Motor neuron (in vitro differentiated cells): ENCODE measurements at places on chromosomes 2 and 18. TPM values are rescaled to one million over a fixed set of nuclear protein-coding genes. Genes with fewer than 3 reads are reported as not detected.
A peak's percentile ranks its signal among the peaks of the same experiment; 100 is the strongest.

GRCh38 chr2:211903961-211904360, 634.6 kb downstream of the ERBB4 start:
- no peak for ATAC-seq

The CPLX4 gene
- total RNA-seq, result 0.27 TPM in 1 of 2 replicates, not detected in the other

The ADD2 gene
- total RNA-seq, result 0.23 and 0.49 TPM in 2 replicates

The TCF4 gene
- total RNA-seq, result 29.4 and 31.9 TPM in 2 replicates

The MAB21L4 gene
- 0.89 TPM in 1 of 2 replicates, not detected in the other for total RNA-seq

The VWA3B gene
- 0.27 and 0.36 TPM in 2 replicates for total RNA-seq

DNA sequence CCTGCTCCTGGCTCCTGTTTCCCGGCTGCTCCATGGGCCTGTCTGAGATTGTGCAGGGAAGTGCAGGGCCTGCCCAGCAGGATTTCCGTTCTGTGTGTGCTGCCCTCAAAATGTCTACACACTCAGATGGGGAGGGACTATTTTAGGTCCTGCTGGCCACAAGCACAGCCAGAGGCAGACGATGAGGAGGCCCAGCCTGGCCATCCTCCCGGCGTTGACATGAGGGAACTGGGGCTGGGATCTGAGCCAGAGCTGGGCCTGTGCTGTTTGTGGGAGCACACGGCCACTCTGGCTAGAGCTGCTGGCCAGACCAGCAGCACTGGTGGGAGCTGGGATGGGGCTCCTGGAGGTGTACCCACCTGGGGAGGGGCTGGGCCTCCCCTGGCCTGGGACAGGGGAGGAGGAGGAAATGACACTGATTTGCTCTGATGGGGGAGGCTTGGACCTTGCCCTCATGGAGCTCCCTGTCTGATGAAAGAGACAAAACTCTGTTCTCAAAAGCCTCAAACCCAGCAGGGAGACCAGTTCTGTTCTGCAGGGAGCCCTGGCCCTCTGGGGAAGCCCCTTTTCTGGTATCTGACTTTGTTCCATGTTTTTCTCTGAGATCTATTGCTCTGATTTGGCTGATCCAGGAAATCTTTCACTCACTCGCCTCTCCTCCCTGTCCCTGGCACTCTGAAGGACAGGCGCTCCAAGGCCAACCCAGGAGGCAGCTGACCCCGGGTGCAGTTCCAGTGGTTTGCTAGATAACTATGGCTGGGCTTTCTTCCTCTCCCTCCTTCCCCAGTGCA, 161.8 kb downstream of the DYSF start:
- ATAC-seq, result no peak

GRCh38 chr2:18831916-18832510, 242.6 kb upstream of the NT5C1B start:
- ATAC-seq, result no peak

DNA sequence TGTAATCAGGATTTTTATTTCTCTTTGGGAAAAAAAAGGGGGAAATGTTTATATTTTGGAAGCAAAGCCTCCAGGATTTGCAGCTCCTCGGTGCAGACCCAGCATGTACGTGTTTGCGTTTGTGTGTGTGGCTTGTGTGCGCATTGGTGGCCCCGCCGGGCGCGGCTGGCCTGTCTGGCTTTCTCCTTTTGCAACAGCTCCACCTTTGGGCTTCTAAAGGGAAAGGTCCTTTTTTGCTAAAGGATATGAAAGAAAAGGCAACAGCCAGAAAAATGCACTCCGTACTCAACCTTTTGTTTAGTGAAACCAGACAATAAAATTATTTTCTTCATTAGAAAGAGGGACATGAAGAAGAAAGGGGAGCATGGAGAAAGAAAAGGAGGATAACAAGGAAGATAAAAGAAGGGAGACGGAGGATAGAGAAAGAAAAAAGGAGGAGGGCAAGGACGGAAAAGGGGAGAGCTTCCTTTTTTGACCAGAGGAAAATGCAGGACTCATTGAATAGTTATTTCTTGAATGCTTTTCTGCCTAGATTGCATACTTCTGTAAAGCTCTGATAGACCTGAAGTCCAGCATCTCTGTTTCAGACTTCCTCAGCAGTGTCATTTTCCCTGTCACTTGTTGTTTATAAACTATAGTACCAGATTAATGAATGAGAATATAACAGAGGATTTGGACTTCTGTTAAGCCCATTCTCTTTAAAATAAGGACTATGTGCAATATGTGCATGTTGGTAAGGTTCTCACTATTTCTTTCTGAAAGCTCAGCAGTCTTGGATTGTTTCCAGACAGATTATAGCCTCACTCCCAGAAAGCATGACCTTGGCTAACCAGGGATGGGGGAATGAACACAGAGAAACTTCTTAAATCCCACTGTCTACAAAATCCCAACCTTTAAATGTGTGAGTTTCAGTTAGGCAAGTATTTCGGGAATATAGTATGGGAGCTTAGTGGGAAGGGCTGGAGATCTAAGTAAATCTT, 563.1 kb upstream of the PIK3C3 start:
- ATAC-seq, result peak; percentile 98

DNA sequence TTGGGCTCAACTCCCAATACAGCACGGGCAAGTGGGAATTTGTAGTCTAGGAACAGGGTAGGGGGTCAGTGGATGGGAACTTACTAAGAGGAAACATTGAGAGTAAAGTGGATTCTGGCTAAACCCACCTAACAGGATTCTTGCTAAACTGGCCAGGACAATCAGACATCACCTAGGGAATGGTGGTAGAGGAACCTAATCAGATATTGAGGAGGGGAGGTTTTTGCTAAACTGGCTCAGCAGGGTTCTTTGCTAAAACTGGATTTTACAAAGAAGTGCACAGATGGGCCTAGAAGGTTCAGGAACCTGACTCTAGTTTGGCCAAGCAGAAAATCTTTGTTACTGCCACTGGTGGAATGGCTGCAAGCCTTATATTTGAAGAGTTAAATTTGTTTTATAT, 55.9 kb downstream of the INPP4A start:
- ATAC-seq, result no peak

DNA sequence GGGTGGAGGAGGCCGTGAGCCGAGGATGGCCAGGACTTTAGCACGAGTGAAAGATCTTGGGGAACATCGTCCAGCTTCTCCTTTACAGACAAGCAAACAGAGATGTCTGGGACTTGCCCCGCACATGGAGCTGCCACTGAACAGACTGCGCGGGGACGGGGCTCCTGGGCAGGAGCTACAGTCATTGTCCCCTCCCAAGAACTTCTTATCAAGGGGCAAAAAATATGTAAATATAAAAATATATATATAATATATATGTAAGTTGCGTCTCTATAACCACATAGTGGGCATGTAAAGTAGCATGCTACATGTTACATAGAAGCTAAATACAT, 245.0 kb upstream of the SALL3 start:
- no peak for ATAC-seq

The RBM44 gene
- 0.25 and 0.41 TPM in 2 replicates for total RNA-seq

The CFC1 gene
- total RNA-seq, result 1.7 and 2.6 TPM in 2 replicates

DNA sequence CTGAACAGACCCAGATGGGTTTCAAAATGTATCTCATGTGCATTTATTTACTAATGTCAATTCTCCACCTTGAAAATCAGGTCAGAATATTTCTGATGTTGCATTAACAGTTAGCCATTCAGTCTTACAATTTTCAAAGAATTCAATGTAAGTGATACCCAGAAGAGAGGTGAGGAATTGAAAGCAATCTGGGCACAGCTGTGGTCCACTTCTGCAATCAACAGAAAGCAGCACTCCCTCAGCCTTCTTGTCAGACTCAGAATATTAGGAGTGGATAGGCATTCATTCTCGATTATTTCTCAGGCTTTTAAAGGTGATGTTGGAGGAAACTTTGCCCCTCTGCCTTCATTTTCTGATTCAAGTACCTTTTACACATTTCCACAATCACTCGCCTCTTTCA, 15.7 kb downstream of the CCL20 start:
- ATAC-seq, result no peak

GRCh38 chr2:148552675-148553331, 91.7 kb upstream of the EPC2 start:
- ATAC-seq, result no peak

The ALPP gene
- total RNA-seq, result not detected in 2 replicates

The RGPD4 gene
- not detected in 2 replicates for total RNA-seq

The PMAIP1 gene
- 6.6 and 6.8 TPM in 2 replicates for total RNA-seq

DNA sequence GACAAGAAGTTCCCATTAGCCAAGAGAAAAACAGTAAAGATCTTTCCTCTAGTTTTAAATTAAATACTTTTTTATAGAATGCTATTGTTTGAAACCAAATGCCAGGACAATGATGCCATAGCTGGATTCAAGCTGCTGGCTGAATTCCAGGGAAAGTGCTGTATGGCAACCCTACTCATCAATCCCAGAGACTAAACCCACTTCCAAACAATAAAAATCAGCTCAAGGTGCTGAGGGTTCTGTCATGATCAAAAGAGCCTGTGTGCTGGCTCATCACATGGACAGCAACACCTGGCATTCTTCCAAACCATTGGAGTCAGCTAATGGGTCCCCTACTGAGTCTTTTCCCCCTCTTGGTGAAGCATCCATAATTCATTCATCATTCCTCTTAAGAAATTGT, 53.7 kb upstream of the PARD3B start:
- no peak for ATAC-seq

- no peak for ATAC-seq
Measured at GRCh38 chr2:203709416-203710040, 3.1 kb downstream of the CD28 start.

DNA sequence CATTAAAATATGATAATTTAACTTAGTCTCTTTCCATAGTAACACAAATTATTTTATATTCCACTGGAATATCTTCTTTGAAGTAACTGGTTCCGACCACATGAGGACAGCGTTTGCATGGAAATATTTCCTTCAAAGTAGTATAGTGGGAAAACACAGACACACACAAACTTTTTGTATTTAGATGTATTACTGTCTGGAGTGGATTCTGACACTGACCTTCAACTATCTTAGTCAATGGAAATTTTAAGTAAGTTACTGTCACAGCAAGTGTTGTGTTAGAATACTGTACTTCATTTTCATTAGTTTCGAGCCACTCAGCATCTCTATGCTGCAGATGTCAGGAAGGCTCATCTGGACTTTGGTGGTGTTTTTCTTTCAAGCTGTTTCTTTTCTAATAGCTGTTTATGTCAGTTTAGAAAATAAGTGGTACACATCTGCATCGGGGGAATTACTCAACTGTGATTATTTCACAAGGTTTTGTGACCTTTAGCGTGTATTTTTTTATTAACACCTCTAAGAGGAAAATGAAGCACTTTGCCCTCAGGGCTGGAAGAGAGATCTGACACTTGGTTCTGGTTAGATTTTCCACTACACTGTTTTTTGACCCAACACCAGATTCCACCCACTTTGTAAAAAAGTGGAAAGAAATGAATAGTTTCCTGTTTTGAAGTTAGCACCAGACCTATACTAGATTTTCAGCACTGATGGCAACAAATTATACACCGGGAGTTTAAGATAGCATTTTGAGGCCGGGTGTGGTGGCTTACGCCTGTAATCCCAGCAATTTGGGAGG, 18.9 kb upstream of the THOC1 start:
- peak; percentile 32 for ATAC-seq

The CDCA7 gene
- 5.4 and 6.8 TPM in 2 replicates for total RNA-seq

DNA sequence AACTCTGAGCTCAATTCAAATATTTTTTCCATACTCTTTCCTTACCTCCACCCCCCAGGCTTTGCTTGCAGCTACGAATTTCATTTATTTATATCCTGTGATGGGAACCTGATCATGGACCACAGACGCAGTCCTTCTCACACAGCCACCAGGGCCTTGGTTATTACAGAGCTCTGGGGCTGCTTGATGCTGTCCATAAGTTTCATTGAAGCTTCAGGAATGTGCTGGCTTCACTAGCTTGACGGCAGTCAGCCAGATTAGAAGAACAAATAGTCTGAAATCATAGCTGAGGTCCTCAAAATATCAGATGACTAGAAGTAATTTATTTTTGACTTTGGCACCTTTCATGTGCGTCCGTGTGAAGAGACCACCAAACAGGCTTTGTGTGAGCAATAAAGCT, 104.9 kb downstream of the VWA3B start:
- ATAC-seq, result no peak

DNA sequence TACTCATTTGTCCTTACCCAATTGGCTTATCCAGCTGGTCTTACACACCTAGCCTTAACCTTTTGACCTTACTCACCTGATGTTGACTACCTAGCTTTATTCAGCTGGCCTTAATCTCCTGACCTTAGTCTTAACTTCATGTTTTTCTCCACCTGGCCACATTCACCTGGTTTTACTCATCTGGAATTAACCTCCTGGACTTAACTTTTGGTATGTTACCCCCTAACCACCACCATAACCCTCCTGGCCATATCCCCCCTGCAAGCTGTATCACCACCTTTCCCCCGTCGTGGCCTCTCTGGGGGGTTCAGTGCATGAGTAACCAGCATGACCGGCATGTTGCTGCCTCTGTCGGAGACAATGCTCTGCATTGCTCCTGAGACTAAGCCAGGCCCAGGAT, 45.7 kb downstream of the CHRNA1 start:
- no peak for ATAC-seq

- no peak for ATAC-seq
Measured at GRCh38 chr2:213317929-213318328, 33.7 kb downstream of the SPAG16 start.

The DNAJC5G gene
- not detected in 2 replicates for total RNA-seq

- no peak for ATAC-seq
Measured at GRCh38 chr2:112195167-112195766, 57.1 kb downstream of the FBLN7 start.

DNA sequence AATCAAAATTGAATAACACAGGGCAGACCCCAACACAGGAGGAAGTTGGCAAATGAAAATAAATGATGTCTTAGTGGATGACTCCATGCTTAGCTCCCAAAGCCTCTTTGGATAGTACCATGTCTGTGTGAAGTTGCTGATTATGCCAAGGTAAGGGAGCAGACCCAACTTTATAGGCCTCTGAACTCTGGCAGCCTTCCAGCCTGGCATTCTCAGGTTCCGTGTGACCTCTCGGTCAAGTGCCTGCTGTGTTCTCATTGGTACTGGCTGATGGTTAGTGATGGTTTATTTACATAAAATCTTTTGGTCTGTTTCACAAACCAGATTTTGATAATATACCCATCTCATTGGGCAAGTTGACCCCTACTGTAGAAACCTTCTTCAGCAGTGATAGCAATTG, 112.2 kb upstream of the TTC39C start:
- ATAC-seq, result no peak

GRCh38 chr2:160270571-160271113, 70.6 kb upstream of the ITGB6 start:
- no peak for ATAC-seq

GRCh38 chr2:37819186-37819585, 105.9 kb upstream of the RMDN2 start:
- ATAC-seq, result no peak

- ATAC-seq, result peak; percentile 22
Measured at GRCh38 chr18:11224153-11224552, 74.8 kb upstream of the PIEZO2 start.

GRCh38 chr18:45448871-45449270, 166.4 kb upstream of the SLC14A2 start:
- ATAC-seq, result no peak

The BOLL gene
- total RNA-seq, result 0.29 TPM in 1 of 2 replicates, not detected in the other

- no peak for ATAC-seq
Measured at GRCh38 chr2:202608142-202608852, 26.5 kb upstream of the FAM117B start.

The ST8SIA5 gene
- total RNA-seq, result 1.1 and 2.8 TPM in 2 replicates

The ZBTB7C gene
- 4.3 and 4.6 TPM in 2 replicates for total RNA-seq

The IFT172 gene
- 16.8 and 24.5 TPM in 2 replicates for total RNA-seq

- ATAC-seq, result no peak
Measured at GRCh38 chr2:127437781-127438726, 19.8 kb downstream of the PROC start.

The AQP12B gene
- 0.05 and 0.31 TPM in 2 replicates for total RNA-seq
